ENCODE measurements at places on chromosomes 4 and X. TPM values are rescaled to one million over a fixed set of nuclear protein-coding genes. Genes with fewer than 3 reads are reported as not detected.

GRCh38 chrX:119343856-119344255, 55.3 kb upstream of the SLC25A43 start:
- DNase-seq: no peak

DNA sequence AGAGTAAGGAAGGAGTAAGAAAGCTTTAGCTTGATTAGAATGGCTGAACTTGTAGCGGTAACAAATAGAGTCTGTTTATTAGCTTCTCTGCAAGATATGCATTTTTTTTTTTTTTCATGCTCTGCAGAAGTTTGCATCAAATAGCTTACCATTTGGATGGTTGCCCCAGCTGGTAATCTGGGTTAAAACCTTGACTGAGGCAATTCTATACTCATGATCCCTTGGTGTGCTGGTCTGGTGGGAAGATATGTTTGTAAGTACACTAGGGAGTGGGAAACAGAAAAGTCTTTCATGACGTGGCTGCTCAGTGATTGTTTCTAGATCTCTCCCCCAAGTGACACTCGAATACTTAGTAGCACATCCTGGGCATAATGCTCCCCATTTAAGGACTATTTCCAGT, 32.1 kb downstream of the SEPTIN11 start:
- DNase-seq: no peak

DNA sequence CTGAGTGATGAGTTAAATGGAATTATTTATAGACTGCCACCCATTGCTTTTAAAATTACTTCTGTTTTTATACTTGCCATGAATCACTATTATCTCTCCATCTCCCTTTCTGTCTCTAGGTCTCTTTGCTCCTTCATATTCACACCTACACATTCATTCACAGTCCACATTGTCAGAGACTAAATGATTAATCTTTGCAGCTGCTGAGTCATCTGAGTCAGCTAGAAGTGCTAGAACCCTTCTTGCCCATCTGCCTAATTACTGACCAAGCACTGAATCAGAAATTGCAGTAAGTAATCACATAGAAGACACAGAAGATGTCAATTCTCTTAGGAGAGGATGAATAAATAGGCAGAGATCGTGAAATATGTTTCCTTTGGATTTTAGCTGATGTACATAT, 31.6 kb upstream of the RPS6KA6 start:
- DNase-seq: no peak

- no peak for DNase-seq
Measured at GRCh38 chr4:182425302-182425701, 182.1 kb downstream of the TENM3 start.

DNA sequence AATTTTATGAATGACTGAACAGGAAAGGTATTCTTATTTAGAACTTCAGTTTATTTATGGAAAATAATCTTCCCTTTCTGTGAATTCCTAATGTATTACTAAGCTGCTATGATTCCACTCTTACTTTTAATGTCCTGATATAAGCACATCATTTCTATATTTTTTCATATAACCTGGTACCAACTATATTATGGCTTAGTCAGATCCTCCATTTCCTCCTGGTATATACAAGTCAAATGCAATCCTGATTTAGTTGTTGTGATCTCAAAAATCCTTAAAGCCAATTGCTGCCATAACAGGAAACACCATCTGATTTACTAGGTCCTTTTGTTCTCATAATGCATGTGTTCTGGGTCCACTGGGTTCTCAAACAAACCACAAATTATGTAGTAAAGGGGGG, 26.8 kb downstream of the TRMT2B start:
- DNase-seq: no peak

DNA sequence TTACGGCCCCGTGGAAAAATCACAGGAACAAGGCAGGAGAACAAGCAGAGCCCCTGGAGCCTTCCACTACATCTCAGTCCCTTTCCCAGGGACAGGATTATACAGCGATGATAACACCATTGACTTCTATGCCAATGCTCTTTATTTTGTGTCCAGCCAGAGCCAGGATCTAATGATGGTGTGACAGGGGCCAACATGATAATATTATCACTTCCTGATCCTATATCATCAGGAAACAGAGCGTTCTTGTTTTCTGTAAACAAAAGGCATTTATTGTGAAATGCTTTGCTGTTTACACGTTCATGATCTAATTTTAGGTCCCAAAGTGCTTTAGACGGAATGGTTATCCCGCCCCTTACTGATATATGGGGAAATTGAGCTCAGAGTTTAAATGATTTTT, 12.8 kb downstream of the TMPRSS11E start:
- no peak for DNase-seq

DNA sequence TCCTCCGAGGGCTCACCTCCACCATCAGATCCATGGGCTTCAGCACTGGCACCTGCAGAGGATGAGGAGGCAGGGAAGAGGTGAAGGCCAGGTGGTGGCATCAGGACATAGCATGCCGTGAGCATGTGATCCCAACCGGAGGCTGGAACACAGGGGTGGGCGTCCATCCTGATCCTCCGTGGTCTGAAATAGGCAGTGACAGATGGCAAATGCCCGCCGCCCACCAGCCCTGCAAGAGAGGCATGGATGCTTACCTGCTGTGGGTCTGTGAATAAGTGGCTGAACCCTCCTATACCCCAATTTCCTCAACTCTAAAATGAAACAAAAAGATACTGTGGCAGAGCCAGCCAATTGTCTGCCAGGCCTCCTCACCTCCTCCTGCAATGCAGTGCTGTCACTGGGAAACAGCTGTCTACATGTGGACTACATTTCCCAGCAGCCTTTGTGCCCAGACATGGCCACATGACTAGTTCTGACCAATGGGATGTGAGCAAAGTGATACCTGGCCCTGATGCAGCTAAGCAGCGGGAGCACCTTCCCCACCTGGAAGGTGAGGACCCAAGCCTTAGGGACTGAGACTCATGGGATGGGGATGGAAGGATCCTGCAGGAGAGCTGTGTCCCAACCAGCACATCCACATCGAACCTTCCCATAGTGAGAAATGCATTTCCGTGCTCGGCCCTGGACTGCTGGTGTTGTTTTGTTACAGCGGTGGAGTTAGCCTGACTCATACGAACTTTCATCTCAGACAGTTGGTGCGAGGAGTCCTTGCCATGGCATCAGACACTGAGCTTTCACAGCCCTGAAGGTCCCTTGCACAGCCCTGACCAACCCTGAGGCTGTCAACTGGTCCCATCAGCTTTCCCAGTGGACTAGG, 99.5 kb downstream of the PPP2R2C start:
- DNase-seq: no peak

DNA sequence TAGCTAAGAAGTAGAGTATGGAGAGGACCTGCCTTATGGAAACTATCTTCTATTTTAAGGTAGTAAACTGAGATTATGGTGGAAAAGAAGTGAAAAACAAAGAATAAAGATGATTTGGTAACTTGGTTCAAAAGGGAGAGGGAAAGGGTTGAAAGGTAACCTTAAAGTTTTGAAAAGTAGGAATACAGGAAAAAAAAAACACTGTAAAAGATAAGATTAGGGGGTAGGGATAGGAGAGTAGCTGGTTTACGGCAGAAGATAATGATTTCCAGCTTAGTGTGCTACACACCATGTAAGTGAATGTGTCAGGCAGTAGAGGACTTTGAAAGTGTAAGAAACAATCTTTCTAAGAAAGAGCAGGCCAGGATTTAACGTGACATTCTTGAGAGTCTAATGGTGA, 35.3 kb downstream of the FAM13A start:
- no peak for DNase-seq

DNA sequence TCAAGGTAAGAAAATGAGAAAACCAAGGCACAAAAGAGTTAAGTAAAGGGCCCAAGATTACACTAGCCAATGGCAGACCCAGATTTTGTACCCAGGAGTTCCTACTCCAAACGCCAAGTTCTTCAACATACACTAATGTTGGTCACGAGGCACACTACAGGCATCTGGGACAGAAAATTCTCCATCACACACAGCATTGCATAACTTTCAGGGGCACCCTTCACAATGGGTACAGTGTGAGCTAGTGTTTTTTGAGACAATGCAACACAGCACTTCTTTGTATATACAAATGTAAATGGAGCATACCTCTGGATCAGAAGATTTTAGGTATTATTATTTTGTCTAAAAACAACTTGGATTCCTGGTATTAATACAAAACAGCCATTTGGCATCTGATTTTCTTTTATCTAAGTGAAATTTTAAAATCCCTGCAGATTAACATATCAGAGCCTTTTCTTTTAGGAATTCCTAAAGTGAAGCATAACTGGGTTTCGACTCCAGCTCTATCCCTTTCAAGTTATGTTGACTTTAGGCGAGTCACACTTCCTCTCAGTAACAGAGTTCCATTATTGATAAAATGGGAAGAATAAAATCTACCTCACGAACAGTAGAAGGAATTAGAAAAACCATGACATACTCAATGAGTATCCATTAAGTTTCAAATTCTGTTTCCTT, 41.1 kb downstream of the ADGRA3 start:
- DNase-seq: no peak

Gene PWWP3B
- total RNA-seq: 3.8 TPM

Gene ZNF518B
- 37.6 TPM for total RNA-seq

Gene MAOB
- total RNA-seq: 5.5 TPM

Gene MAGEA11
- total RNA-seq: 0.19 TPM

Gene ADGRG2
- 2.4 TPM for total RNA-seq
